ENCODE measurements at places on chromosomes 11 and 22. TPM values are rescaled to one million over a fixed set of nuclear protein-coding genes. Genes with fewer than 3 reads are reported as not detected.

The KIRREL3 gene
- total RNA-seq: not detected

The MRGPRX4 gene
- total RNA-seq: not detected

The FAM180B gene
- 0.15 TPM for total RNA-seq

The TMPRSS5 gene
- 0.50 TPM for total RNA-seq

- no peaks in the 10 kb centered on the region for H3K4me1 ChIP-seq
- DNase-seq: no peak
- no peaks in the 10 kb centered on the region for H3K27me3 ChIP-seq
- no peaks in the 10 kb centered on the region for H3K36me3 ChIP-seq
Observed at GRCh38 chr11:29333993-29334775, 682.6 kb downstream of the KCNA4 start.

- no peaks in the 10 kb centered on the region for H3K27me3 ChIP-seq
- H3K4me3 ChIP-seq: no peak overlapping the region
- no peak overlapping the region for H3K27ac ChIP-seq
- no peaks in the 10 kb centered on the region for H3K4me1 ChIP-seq
- H3K36me3 ChIP-seq: no peaks in the 10 kb centered on the region
Observed at GRCh38 chr11:1193326-1194230, 29.3 kb upstream of the MUC5B start.

DNA sequence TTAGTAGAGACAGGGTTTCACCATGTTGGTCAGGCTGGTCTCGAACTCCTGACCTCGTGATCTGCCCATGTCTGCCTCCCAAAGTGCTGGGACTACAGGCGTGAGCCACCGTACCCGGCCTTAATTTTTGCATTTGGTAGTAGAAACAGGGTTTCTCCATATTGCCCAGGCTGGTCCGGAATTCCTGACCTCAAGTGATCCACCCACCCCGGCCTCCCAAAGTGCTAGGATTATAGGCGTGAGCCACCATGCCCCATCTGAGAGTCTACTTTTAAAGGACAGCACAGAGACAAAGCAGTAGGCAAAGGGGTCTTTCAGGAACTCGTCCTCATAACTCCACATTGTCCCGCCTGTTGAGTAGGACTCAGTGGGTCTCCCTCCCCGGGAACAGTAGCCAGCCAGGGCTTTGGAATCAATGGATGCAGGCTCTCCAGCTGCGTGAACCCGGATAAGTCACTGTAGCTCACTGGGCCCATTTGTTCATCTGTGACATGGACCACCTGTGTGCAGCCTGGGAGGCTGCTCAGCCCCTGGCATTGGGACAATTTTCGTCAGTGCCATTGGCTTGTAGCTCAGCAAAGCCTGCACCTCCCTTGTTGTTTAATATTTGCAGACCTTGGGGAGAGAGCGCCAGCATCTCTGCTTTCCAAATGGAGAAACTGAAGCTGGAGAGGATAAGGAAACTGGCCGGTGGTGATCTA lies 86.1 kb downstream of the ARHGAP8 start:
- H3K27me3 ChIP-seq: peaks cover 6% of the 10 kb centered on the region
- no peaks in the 10 kb centered on the region for H3K36me3 ChIP-seq
- H3K4me1 ChIP-seq: no peaks in the 10 kb centered on the region
- DNase-seq: no peak
- no peak overlapping the region for H3K4me3 ChIP-seq

- H3K4me3 ChIP-seq: no peak overlapping the region
- peaks cover 49% of the 10 kb centered on the region for H3K27me3 ChIP-seq
- no peak overlapping the region for H3K27ac ChIP-seq
- DNase-seq: no peak
- no peaks in the 10 kb centered on the region for H3K36me3 ChIP-seq
- H3K4me1 ChIP-seq: no peaks in the 10 kb centered on the region
Observed at GRCh38 chr11:35629914-35630313, 11.7 kb downstream of the FJX1 start.
